ENCODE measurements at places on chromosomes 4 and X.

- DNase-seq = no peak
Observed at GRCh38 chr4:128552586-128552907, 257.0 kb upstream of the JADE1 start.

DNA sequence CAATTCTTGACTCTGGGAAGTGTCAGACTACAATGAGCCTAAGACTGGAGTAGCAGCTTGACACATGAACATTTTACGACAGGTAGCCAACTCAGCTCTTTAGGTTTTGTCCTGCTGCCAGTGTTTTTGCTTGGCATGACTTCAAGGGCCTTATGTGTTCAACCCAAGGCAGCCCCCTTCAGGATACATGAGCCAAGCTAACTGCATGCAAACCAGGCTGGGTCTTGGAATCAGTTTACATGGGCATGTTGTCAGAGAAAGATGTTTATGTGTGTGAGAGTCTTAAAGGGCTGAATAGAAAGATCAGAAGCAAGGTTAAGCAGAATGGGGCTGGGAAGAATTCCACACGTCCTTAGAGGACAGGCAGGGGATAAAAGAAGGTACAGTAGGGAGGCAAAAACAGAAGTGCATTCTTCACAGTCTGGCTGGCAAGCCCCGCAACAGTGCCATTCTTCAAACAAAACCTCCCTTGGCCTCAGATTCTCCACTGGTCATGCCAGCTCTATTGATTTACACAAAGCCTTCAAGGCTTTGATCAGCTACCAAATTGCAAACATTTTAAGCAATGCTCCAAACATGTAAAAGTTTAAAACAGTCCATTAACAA lies 97.3 kb downstream of the NKX6-1 start:
- DNase-seq = no peak

DNA sequence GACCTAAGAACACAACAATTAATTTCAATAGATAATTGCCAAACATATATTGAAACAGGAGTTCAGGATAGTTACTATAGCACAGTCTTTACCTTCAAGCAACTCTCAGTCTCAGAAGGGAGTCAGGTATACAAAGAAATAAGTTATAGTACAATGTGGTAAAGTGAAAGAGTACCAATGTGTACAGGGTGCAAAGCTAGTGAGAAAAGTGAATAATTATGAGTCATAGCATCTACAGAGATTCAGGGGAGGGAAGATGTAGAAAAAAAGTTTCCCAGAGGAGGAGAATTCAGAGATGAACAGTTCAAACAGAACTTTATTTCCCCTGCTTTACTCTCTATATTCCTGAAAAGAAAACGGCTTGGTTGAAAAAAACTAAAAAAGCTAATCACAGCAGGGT lies 22.7 kb upstream of the DKK2 start:
- DNase-seq = no peak

DNA sequence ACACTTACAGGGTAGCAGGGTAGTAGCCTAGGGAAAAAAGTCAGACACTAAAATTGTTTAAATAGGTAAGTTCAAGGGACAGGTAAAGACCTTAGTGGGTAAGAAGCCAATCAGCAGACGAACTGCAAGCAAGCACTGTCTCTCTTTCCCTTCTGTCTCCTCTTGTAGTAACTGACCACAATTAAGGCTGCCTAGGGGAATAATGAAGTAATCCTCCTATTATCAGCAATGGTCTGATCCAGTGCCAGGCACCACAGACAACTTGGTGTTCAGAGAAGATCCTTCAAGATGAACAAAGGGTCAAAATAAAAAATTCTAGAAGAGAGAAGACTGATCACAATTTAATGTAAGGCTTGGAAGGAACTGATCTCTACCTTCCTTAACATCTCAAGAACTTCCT lies 62.9 kb downstream of the ELOVL6 start:
- no peak for DNase-seq

DNA sequence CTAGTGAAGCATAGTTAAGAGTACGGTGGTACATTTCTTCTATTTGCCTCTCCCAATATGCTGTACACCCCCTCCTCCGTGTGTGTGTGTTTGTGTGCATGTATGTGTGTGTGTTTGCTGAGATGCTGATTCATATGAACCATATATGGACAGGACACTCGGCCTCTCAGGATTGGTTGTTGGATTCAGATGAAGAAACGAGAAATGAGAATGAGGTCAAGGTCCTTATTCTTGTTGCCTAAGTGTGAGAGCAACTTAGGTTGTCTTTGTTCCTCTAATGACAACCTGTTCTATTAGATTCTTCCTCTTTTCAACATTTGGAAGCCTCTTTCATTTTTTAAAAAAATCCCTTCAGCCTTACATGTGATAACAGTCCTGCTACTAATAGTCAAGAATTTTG lies 1387.6 kb downstream of the STIM2 start:
- no peak for DNase-seq

- DNase-seq = no peak
Observed at GRCh38 chr4:18512718-18513117, 491.2 kb upstream of the LCORL start.

DNA sequence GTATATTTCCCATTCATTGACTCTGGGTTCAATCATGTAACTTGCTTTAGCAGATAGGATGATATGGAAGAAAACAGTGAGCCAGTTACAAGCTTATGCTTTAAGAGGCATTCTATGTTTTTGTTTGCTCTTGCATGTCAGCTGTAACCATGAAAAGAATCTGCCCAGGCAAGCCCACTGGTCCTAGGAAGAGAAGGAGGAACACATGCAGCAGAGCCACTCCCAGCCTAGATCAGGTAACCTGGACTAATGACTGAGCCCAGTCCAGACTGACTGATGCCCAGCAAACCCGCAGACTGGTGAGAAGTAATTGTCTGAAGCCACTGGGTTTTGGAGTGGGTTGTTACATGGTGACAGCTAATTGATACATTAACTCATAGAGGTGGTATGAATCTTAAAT lies 167.9 kb downstream of the COL4A6 start:
- DNase-seq = no peak

- DNase-seq = no peak
Observed at GRCh38 chr4:177222781-177223180, 86.9 kb upstream of the NEIL3 start.

DNA sequence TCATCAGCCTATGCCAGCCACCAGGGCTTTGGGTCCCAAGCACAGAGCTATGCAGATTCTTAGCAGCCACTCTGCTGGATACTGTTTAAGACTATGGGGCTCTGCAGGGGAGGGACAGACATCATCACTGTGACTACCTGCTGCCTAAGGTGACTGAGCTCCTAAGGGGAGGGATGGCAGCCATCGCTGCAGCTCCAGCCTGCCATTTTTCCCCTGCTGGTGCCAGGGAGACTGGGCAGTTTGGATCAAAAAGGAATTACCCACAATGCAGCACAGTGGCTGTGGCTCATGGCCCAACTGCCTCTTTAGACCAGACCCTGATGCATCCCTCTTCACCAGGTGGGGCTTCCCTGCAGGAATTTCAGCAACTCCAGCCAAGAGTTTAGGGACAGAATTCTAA lies 28.6 kb upstream of the INPP4B start:
- DNase-seq = no peak

GRCh38 chr4:25809996-25810395 lies 52.8 kb downstream of the SEL1L3 start:
- no peak for DNase-seq

DNA sequence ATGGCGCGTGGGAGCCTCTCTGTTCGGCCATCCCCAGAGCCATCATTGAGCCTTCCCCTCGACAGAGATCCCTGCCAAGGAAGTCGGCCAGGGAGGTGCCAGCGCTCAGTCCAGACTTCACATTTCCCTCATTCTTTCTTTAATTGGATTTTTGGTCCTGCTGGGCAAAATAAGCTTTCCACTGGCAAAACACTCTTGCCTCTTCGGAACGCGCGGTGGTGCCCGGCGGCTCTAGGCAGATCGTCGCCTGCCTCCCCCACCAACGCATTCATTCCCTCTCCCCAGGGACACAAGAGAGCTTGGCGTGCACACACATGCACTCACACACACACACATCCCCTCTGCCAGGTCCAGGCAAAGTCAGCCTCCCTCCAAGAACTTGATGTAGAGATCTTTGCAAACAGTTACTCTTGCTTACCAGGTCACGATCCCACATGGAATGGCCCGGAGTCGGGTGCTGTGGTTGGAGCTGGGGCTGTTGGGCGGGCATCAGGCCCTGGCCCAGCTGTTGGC lies 257.1 kb downstream of the BCOR start:
- no peak for DNase-seq

DNA sequence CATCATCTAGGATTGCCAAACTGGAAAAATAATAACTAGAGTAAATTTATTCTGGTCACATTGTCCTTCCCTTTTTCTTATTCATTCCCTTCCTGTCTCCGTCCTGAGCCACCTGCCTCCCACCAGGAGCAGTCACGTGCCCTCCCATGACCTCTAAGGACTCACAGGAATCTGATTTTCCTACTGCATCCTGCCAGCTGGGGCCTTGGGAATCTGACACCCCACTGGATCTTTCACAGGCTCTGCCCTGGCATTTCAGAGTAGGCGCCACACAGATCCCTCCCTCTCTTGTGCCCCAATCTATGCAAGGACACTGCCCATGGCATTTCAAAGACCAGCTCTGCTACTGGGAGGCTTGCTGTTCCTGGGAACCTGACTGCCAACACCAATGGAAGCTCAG lies 520.5 kb downstream of the PPARGC1A start:
- no peak for DNase-seq

DNA sequence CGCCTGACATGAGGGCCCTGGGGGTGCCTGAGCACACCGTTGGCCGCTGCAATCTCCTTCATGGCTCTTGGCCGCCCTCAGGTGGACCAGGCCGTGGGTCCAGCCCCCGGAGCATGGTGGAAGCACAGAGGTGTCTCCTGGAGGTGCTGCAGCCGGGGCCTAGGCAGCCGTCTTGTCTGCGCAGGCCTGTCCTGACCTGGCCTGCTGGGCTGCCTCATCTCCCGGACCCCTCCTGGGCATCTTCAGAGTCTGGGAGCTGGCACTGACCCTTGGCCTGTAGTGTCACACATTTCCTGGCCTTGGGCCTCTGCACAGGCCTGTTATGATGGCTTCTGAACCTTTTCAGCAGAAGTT lies 20.9 kb downstream of the UVSSA start:
- no peak for DNase-seq

- DNase-seq = no peak
Observed at GRCh38 chrX:7146703-7147412, 654 bp upstream of the STS start.

DNA sequence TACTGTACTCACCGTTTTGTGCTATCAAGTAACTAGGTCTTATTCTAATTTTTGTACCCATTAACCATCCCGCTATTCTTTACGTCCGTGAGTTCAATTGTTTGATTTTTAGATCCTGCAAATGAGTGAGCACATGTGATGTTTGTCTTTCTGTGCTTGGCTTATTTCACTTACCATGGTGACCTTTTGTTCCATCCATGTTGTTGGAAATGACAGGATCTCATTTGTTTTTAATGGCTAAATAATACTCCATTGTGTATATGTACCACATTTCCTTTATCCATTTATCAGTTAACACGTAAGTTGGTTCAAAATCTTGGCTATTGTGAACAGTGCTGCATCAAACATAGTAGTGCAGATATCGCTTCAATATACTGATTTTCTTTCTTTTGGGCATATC lies 48.3 kb downstream of the USP9X start:
- no peak for DNase-seq

DNA sequence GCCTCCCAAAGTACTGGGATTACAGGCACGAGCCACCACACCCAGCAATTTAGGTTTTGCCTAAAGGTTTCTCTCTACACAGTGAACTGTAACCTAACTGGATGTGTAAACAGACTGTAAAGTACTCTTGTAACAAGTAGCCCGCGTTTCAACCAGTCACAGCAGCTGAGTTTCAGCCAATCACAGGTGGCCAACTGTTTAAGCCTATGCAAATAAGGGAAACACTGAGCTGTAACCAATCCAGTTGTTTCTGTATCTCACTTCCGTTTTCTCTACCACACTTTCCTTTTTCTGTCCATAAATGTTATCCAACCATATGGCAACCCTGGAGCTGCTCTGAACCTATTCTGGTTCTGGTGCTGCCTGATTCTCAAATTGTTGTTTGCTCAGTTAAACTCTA lies 59.9 kb downstream of the DIPK2B start:
- no peak for DNase-seq

DNA sequence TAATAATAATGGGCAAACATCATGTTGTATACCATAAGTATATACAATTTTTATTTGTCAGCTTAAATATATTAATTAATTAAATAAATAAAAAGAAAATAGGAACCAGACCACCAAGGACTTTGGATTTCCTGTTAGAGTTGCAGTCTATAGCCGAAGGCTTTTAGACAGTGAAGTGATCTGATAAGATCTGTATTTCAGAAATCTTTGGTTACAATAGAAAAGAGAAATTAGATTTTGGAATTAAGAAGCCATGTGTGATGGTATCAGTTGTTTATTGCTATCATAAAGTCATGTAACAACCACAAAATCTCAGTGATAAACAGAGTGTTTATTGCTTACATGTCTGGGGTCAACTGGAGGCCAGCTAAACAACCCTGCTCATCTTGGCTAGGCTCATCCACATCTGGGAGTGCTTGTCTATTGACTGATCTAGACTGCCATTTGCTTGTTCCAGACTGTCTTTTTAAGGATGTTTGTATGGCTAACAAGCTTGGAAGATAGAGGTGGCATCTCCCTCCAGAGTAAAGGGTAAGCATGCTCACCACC lies 142.1 kb upstream of the USP9X start:
- no peak for DNase-seq

DNA sequence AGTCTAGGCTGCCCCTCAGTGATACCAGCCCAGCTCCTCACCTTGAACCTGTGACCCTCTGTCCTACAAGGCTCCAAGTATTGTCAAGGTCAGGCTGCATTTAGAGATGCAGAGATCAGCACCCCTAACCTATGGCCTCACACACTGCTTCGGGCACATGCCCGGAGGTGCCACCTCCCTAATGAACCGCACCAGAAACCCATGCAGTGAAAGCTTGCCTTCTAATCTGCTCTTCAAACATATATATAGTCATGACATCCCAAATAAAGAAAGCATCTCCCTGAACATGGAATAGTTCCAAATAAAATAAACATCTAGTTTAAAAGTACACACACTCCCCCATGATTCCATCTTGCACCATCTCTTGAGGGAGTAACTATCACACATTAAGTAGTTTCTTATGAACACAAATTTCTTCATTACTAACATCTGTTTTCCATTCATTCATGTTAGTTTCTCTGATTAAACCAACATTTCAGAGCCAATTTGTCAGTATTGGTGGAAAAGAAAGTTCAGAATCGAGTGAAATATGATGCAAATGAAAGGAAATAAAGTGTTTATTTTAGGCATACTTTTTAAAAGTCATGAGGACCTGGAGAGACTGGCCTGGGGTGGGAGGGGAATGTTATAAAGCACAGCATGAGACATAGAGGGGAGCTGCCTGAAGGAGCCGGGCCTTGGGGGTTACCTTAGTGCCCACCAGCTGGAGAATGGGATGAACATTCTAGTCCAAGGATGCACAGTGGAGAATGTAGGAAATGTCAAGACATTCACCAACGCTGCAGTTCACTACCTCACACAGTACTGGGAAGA lies 19.2 kb downstream of the CC2D2A start:
- no peak for DNase-seq

DNA sequence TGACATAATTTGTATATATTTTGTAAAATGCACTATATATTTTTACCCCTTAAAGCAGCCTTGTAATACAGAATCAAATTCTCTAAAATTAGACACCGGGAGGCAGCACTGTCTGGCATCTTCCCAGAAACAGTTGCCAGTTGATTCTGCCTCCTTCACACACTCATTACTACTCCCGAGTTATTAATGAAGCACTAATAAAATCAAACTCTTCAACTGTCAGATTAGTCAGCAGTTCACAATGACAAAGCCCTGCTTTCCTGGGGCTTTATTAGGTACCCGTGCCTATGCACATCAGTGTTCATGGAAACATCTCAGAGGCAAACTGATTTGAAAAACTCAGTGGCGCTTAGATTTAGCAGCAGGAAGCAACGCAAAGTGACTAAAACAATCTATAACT lies 103.5 kb upstream of the VEGFC start:
- no peak for DNase-seq
